ENCODE measurements at places on chromosomes 12 and 14.

DNA sequence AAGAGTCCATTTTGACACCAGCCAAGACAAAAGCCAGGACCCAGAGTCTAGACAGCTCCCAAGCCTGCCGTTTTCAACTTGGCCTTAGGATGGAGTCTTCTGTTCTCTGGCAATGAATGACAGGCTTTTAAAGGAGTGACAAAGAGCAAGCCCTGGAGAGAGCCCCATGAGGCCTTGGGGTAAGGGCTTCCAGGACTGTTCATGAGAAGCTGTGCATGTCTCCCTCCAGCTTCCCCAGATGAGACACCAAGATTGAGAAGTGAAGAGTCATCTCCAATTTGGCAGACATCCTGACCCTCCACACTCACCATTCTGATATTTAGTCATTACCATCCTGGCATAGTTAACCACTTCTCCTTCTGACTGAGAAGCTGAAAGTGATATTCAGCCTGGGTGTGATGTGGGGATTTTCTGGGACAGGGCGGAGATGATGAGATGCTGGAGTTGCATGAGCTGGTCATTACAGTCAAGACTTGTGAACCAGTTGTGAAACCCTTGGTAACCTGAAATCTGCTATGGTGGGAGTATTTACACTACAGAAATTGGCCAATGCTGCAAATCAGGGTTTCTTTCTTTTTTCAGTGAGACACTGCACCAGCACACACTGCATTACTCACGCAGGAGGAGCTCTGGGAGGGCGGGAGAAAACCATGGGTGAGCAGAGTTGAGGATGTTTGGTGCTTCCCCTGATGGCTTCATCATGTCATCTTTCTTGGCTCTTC is 77.8 kb downstream of the VCPKMT start:
- DNase-seq, result no peak

DNA sequence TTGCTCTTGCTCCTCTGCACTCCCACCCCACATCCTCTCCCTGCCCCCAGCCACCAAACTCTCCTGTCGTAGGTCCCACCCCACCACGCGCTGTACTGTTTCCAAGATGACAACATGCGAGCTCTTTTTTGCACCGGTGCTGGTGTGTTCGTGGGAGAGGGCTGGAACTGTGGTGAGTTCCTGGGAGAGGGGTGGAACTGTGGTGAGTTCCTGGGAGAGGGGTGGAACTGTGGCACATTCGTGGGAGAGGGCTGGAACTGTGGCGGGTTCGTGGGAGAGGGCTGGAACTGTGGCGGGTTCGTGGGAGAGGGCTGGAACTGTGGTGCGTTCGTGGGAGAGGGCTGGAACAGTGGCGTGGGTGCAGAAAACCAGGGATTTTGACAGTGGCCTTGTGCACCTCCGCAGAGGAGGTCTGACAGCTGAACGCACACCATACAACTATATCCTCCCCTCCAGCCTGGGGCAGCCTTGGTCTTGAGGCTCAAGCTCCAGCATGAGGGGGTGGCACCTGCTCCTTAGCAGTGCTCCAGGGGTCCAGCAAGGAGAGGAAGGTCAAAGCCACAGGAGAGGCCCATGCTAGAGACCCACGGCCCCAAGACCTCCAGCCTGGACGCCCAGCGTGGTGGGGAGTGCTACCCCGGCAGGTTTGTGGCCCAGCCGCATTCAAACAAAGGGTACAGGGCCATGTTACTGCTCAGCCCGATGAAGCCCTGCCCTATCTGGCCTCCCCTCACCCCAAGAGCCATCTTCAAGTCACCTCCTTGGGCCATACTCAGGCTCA is 50.1 kb downstream of the ACTN1 start:
- no peak for DNase-seq

DNA sequence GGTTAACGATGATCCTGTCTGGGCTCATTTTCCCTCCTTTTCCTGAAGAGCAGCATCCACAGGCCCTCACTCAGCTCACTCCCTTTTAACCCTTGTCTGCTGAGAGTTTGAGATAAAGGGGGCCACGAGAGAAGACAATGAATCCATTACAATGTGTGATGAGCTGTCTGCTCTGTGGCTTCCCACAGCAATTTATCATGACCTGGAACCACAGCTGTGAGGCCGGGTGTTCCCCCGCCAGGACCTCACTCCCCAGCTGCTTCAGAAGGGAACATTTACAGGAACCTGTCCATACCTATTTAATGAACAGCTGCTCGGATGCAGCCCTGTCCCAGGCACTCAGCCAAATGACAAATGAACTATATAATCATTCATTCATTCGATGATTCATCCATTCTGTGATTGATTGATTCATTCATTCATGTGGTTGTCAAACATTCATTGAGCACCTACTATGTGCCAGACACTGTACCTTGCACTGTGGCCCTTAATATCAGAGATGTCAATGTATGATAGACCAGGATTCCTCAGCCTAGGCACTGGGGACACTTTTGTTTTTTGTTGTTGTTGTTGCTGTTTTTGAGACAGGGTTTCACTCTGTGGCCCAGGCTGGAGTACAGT is 18.5 kb upstream of the P2RX7 start:
- DNase-seq, result peak; percentile 63

DNA sequence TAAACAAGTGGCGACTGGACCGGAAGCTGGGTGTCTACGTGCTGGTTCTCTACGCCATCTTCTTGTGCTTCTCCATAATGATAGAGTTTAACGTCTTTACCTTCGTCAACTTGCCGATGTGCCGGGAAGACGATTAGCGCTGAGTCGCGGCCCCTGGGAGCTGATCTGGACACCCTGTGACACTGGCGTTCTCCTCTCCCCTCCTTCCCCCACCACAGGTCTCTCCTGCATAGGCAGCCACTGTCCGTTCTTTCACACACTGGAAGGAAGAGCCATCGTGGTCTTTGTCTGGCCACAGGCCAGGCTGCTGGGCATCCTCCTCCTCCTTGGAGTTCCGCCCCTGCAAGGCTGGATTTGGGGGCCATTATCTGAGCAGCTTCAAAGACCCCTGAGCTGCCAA is 20.1 kb upstream of the RIN3 start:
- DNase-seq, result no peak

GRCh38 chr12:76270657-76271358 is 77.4 kb downstream of the BBS10 start:
- DNase-seq, result no peak

DNA sequence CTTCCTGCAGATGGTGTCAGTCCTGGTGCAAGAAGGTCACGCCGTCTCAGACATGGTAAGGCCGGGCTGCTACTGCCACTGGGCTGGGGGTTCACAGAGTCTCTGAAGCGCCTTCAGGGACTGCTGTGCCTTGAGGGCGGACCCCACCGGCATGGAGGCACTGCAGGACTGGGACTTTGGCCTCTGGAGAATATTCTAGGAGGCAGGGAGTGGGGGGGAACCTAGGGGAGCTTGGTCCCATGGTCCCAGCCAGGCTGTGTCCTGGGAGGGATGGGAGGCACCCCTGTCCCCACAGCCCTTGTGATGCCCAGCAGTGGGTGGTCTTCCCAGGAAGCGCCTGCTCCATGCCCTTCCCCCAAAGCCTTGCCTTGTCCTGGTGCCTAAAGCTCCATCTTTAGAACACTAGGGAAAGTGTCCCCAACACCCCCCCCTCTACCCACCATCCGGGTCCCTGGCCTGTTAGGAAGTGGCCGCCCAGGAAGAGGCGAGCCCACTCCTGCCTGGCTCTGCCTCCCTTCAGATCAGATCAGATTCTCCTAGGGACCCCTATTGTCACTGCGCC is 1.5 kb downstream of the AMN start:
- DNase-seq, result no peak

DNA sequence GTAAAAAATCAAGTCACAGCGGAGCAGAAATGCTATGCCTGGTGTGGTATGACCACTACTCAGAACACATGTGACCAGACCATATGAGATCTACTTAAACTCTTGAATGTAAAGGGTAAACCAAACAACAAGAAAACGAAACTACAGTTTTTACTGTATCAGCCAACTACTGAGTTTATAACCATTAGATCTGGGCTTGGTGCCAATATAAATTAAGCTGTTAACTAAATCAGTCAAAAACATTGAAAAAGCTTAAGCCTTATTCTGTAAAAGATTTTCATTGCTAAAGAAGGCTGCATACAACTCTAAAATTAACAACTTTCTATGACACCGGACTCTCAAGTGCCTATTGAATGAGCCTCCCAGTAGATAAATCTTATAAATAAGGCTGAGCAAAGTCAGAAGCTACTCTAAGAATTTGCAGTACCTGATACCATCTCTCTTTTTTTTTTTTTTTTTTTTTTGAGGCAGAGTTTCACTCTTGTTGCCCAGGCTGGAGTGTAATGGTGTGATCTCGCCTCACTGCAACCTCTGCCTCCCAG is 35.4 kb downstream of the SPTLC2 start:
- DNase-seq, result no peak

- peak; percentile 21 for DNase-seq
These were observed 146.6 kb downstream of the ASCL4 start for GRCh38 chr12:107921062-107921461.

DNA sequence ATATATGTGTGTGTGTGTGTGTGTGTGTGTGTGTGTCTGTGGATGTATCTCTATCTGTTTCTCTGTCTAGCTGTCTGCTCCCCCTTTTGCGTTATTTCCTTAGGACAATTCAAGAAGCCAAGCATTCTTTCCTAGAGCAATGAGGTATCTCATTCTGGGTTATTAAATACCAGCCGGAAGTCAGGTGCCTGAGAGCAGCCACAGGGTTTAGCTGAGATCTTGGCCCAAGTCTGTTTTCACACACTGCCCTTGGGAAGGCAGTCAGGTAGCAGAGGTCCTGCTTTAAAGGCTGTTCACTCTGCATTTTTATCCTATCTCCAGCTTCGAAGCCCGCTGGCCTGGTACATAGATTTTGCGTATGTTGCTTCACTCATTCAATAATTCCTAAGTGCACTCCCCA is 76.8 kb downstream of the TSPAN9 start:
- DNase-seq, result no peak

DNA sequence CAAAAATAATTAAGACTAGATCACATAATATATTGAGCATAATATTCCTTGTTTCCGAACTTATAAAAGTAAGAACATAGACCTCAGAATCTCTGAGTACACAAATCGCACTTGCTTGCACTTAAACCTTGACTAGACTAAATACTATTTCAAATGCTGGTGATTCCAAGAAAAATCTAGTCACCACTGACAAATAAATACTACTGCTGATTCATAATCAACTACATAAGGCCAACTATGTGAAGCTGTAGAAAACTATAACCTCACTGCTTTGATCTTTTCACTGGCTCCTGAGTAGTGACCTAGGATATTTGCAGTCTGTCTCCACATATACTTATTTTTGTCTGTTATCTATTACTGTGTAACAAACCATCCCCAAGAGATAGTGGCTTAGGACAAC is 245.4 kb downstream of the DIO2 start:
- no peak for DNase-seq

DNA sequence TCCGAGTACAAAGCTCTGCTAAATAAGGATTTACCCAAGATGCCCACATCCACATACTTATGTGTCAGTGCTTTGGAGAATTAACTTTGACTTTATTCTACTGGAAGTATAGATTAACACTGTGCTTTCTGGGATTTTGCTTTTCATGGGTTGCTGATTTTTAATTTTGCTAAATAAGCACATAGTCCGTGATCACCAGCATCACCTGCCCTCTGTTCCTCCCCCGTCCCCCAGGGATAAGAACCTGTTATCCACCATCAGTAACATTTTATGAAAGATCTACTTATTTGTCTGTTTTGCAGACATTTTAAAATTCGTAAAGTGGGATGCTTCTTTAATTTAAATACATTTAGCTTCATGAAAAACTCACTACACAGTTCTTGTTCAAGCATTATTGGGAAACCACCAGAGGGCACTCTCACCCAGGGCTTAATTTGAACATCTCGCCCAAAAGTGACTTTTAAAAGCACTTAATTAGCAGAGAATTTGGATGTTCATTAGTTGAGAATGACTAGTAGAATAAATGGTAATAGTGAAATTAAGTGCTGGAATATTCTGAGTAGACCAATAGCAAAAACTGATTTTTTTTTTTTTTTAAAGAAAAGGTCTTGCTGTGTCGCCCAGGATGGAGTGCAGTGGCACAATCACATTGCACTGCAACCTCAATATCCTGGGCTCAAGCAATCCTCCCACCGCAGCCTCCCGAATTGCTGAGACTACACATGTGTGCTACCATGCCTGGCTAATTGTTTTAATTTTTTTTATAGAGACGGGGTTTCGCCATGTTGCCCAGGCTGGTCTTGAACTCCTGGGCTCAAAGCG is 35.7 kb downstream of the MRPL42 start:
- DNase-seq, result peak; percentile 20

- peak; percentile 32 for DNase-seq
These were observed 44.6 kb downstream of the C14orf132 start for GRCh38 chr14:96083667-96084320.

DNA sequence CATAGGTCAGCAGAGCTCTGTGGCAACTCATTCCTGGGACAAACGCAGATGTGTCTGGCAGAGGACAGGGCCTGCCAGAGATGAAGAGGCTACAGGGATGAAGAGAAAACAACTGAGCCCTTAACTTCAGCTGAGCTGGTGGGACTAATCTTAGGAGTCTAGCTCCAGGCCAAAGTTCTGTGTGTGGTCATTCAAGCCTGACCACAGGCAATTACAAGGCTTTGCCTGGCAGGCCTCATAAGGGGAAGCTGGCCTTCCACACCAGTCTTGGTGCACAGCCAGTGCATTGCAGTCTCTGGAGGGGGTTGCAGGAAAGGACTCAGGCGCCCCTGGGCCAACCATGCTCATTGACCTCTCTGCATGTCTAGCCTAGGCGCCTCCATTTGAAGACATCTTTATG is 127.6 kb upstream of the DAAM1 start:
- DNase-seq, result no peak

DNA sequence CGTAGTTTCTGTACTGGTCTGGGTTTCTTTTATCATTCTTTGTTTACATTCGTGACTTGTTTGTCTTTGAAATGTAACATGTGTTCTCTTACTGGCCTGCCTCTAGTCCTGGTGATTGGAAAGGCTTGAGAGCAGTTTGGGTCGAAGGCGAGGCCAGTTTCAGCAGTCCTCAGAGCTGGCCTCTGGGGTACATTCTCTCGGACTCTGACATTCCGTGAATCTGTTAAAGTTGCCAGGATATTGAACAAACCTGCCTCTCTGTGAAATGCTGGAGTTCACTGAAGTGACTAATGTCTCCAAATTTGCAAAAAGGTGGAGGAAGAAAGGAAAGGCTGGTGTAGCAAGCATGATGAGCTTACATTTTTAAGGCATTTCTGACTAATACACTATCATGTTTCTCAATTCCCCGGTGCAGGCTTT is 1.5 kb downstream of the PLEKHA5 start:
- DNase-seq, result peak; percentile 66

GRCh38 chr14:50388256-50388931 is 8.3 kb downstream of the CDKL1 start:
- DNase-seq, result no peak

DNA sequence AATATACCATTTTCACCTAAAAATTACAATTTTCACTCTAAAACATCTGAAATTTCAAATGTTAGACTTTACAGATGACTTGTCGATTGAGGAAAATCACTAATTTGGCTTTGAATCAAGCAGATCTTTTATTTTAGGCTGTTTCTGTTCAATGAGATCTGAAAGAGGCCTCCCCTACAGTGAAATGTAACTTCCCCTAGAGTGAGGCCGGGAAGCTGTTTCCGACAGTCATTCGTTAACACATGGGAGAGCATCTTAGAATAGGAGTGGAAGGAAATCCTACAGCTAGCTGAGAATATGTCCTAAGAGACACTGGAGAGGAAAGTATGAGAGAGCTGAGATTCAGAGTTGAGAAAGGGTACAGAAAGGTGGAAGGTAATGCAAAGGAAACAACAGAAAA is 5.7 kb upstream of the C14orf93 start:
- DNase-seq, result no peak

All from SW480 (cell line).